ENCODE measurements at places on chromosomes 12 and 14.

DNA sequence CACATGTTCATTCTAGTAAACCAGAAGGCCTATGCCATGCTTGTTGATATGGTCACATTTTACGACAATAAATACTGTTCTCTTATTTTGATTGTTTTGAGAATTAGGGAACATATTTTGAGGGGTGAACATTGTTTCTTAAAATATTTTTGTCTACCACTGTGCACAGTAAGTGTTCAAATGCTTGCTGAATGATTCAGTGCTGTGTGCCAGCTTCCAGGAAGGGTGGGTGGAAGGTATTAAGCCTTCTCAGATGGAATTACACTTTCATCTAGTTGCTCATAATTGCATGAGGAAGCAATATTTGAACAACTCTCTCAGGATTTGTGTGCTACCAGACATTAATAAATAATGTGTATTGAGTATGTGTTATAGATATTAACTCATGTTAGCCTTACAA, 15.5 kb upstream of the TMX1 start:
- no peak for DNase-seq

DNA sequence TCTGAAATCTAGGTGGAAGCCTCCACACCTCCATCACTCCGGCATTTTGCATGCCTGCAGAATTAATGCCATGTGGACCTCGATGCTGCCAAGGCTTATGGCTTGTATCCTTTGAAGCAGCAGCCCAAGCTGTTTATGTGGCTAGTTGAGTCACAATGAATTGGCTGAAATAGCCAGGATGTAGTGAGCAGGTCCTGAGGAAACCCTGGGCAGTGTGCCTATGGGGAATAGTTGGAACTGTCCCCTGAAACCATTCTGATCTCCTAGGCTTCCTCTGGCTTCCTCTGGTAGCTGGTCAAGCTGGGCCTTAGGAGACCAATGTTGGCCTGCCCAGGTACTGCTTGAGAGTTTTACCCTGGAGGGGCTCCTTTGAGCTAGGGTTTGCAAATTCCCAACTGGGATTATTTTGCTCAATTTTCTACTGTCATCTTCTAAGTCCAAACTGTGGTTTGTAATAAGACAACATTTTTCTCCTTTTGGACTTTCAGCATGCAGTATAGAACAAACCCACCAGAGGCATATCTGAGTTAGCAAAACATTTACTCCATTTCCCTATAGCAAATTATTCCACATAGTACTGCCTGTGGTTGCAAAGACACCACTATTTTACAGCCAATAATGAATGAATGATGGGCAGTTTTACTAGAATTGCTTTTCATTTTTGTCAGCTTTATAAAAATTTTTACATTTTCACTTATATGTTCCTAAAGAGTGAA, 85.1 kb upstream of the AMIGO2 start:
- DNase-seq: peak; percentile 78

DNA sequence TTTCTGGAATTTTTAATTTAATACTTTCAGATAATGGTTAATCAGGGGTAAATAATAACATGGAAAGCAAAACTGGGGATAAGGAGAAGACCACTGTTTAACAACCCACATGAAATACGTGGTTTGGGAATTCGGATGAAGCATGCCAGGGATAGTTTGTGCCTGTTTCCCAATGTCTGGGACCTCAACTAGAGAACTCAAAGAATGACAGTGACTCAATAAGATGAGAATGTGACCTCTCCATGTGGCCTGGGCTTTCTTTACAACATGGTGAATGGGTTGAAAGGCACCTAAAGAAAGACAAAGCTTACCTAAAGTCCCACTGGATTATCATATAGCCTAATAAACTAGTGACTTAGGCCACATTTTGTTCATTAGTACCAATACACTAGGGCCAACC, 460.3 kb upstream of the LRFN5 start:
- no peak for DNase-seq

DNA sequence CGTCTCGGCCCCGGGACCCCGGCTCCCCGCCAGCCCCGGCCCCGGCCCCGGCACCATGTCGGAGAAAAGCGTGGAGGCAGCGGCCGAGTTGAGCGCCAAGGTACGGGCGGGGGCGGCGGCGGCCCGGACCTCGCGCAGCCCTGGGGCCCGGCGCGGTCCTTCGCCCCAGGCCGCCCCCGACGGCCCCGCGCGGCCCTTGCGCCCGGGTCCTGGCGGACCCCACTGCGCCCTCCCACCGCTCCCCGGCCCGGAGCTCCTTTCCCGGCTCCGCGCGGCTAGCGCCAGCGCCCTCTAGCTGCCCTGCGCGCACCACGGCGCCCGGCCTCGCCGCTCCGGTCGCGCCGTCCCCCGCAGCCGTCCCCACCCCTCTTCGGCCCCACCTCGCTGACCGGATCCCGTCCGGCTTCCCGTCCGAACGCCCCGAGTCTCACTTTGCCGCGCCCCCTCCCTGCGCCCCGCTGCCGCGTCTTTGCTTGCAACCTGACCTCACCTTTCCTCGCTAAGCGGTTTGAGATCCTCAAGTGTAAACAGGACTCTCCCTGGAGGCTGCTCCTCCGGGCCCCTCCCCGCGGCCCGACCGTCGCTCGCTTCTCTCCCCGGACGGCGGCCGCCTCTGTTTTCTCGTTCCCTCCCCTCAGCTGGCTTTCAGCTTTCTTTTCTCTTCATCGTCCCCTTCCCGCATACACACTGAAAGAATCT, 637 bp downstream of the PTMS start:
- DNase-seq: no peak

GRCh38 chr14:69812711-69813110, 15.7 kb upstream of the SLC10A1 start:
- DNase-seq: no peak

GRCh38 chr14:100400115-100400514, 77.0 kb downstream of the SLC25A47 start:
- no peak for DNase-seq

GRCh38 chr12:123388177-123388950, 4.4 kb downstream of the KMT5A start:
- DNase-seq: no peak

DNA sequence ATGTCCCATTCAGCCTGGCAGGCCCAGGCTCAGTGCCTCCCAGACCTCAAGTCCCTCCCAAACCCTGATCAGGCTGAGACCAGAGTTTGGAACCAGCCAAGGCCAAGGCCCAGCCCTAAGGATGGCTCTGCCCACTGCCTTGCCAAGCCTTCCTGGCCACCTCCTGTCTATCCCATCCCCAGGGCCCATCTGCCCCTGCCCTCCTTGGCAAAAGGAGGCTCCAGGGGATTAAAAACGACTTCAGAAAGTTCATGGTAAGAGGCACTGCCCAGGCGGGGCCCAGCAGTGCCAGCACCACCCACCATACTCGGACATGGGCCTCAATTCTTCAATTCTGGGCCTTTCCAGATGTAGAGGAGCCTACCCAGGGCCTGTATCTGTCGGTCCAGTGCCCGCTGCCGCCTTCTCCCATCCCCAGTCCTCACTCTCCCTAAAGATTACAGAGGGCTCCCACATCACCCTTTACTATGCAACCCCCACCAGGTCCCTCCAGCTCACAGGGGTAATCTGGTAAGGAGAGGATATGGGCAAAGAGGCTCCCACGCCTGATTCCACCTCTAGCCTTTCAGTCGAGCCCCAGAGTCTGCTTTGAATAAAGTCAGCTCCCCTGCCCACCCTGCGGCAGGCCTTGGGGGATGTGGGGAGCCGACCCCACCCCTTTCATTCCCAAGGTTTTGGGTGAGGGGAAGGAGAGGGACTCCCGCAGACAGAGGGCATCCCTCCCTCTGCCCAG, 932 bp downstream of the ADCY6 start:
- no peak for DNase-seq

DNA sequence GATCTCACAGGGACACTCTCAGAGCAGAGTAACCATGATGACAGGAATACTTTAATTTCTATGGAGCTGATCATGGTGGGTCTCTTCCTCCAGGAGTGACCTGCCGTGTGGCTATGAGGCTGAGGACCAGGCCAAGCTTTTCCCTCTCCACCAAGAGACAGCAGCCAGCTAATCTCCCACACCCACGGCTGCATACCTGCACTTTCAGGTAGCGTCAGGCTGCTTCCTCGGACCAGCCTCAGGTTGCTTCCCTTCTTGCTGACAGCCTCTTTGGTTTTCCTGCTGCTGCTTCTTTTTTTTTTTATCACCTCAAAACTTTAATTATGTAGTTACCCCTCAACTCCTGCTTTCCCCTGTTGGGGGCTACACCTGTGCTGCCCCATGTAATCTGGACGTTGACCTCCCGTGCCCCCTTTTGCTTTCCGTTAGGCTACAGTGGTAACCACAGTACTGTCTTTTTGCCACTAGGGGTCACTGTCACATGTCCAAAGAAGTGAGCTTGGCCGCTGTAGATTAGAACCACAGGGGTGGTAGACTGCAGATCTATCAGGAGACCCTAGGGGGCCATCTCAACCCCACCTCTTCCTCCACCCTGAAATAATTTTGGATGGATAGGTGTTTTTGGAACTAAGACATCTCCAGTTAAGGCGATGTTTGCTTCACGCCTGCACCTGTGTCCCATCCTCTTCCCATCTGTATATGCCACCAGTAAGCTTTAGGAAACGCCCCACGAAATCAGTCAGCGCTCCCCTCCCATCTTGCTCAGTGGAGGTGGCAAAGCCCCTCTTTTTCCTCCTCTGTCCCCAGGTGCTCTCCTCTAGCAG, 7.8 kb upstream of the PIP4K2C start:
- DNase-seq: no peak

DNA sequence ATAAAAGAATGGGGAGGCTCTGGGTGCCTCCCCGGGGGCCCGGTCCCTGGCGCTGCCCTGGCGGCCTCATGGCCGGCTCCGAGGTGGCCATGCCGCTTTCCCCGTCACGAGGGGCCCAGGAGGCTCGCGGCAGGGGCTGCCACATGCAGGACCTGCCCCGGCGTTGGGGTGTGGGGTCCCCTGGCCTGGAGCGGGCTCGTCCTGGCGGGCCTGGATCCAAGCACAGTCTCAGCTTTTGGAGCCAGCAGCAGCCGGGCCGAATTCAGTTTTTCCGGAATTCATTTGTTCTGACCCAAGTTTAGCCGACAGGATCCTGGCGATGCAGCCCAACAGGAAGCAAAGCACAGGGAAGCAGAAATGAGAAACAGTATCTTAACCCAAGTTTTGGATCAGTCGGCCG, 26.4 kb upstream of the AEBP2 start:
- no peak for DNase-seq

DNA sequence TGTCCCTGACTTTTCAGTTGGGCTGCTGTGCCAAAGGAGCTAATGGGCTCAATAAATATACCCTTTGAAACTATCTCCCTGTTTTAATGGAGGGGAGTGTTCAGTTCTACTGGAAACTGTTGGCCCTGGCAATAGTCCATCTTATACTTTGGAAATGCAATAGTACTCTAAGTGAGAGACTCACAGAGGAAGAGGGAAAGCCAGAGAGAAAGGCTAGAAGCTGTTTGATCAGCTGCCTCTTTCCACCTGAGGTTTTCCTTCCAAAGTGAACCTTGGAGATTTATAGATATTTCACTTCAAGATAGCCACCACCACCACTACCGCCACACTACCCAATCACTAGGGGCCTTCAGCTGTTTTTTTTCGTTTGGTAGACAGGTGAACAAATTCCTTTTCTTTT, 93.6 kb upstream of the CCDC91 start:
- DNase-seq: no peak

DNA sequence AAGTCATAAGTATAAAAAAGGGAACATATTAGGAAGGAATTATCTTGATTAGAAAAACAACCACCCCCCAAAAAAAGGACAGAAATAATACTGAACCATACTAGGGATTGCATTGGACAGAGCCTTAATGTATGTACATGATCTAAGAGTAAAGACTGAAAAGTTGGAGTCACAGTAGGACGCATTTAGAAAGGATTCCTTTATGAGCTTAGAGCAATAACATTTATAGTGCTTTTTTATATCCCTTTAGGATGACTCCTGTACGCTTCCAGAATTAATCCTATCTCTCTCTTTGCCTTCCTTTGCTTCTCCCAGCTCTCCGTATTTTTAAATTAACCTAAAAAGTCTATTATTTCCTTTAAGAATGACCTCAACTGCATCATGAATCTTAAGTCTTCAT, 75.3 kb downstream of the PTPRR start:
- no peak for DNase-seq

GRCh38 chr12:64566831-64567517, 43.3 kb upstream of the RASSF3 start:
- no peak for DNase-seq

GRCh38 chr14:99412117-99413061, 68.3 kb downstream of the SETD3 start:
- DNase-seq: no peak

GRCh38 chr12:121799842-121800693, 3.7 kb upstream of the SETD1B start:
- no peak for DNase-seq

GRCh38 chr14:95263527-95264231, 56.0 kb downstream of the CLMN start:
- DNase-seq: no peak

- no peak for DNase-seq
Measured at GRCh38 chr14:55136885-55137786, 8.1 kb downstream of the LGALS3 start.

- DNase-seq: no peak
Measured at GRCh38 chr12:113002676-113003075, 24.4 kb downstream of the OAS2 start.

Measured in GM04503 (cell line).